ENCODE measurements at places on chromosomes 13 and 19.
A peak's percentile ranks its signal among the peaks of the same experiment; 100 is the strongest.

DNA sequence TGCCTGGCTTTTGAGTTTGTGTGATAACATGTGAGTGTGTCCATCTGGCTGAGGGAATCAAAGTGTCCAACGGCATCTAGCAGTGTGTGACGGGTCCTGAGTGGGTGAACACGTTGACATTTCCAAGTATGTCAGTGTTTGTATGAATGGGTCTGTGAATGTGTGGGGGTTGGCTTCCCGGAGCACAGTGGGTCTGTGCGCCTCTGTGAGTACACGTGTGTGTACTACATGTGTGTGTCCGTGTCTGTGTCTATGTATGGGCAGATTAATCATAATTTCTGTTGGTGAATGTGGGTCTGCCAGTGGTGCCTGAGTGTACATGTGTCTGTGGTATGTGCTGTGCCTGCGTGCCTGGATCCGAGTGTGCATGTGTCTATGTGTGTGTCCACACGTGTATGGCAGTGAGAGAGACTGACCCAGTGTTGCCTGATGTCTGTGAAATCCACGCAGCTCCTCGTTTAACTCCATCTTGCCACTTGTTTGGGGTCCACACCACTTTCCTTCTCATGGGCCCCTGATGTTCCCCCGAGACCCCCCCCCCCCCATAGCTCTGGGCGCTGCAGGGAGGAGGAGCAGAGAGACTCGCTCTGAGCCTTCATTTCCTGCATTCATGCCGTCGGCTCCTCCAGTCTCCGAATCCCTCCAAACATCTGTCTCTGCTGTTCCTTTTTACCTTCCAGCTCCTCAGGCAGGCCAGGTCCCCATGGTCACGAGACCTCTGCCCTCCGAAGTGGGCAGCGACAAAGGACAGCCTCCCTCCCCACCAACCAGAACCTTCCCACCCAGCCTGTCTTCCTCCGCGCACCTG lies 5.3 kb downstream of the CCDC8 start:
- H3K4me3 ChIP-seq: peak overlapping the region; percentile 35
- no peak for DNase-seq
- H3K27ac ChIP-seq: peak overlapping the region; percentile 64
- peaks cover 80% of the 10 kb centered on the region for H3K4me1 ChIP-seq
- no peaks in the 10 kb centered on the region for H3K27me3 ChIP-seq

GRCh38 chr19:12034198-12034597 lies 1.3 kb downstream of the ZNF433 start:
- H3K27me3 ChIP-seq: no peaks in the 10 kb centered on the region
- H3K27ac ChIP-seq: no peak overlapping the region
- no peak for DNase-seq
- peaks cover 30% of the 10 kb centered on the region for H3K4me1 ChIP-seq
- H3K36me3 ChIP-seq: peaks cover 7% of the 10 kb centered on the region

GRCh38 chr19:51694318-51695085 lies 1.4 kb downstream of the SPACA6 start:
- H3K4me3 ChIP-seq: no peak overlapping the region
- H3K27ac ChIP-seq: no peak overlapping the region
- no peak for DNase-seq
- H3K36me3 ChIP-seq: no peaks in the 10 kb centered on the region
- peaks cover 34% of the 10 kb centered on the region for H3K4me1 ChIP-seq
- no peaks in the 10 kb centered on the region for H3K27me3 ChIP-seq

GRCh38 chr19:17475541-17476115 lies 5.3 kb downstream of the SLC27A1 start:
- no peak overlapping the region for H3K4me3 ChIP-seq
- no peak for DNase-seq
- H3K4me1 ChIP-seq: peaks cover 26% of the 10 kb centered on the region
- H3K27ac ChIP-seq: no peak overlapping the region
- no peaks in the 10 kb centered on the region for H3K27me3 ChIP-seq
- no peaks in the 10 kb centered on the region for H3K36me3 ChIP-seq

DNA sequence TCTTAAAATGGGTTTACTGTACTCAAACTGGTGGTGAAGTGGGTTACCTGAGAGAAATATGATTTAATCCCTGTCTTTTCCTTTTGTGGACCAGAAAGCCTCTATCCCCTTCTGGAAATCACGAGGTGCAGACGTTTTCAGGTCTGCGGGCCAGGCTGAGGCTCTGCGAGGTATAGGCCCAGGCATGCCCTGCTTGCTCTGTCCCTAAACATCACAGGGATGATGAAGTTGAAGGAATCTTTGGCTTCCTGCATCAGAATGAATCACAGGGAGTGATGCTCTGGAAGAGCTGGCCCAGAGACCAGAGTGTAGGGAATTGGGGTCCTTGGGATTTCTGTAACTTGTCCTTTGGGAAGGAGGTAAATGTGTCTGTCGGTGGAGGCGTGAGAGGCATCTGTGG lies 18.4 kb upstream of the CHST8 start:
- H3K4me3 ChIP-seq: no peak overlapping the region
- H3K4me1 ChIP-seq: no peaks in the 10 kb centered on the region
- no peak for DNase-seq
- H3K36me3 ChIP-seq: no peaks in the 10 kb centered on the region

DNA sequence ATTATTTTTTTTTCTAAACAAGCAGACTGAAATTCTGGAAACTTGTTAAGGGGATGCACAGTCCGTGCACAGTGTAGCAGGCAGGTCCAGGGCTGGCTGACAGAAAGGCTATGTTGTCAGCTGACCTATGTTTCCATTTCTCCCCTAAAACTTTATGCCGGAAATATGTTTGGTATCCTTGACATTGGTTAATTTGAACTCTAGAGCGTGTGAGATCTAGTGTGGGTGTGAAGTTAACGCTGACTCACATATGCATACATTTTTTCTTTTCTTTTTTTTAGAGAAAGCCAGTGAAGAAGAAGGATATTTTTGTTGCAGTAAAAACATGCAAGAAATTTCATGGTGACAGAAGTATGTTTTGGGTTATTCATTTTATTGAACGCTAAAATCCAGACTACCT lies 76.6 kb downstream of the B3GLCT start:
- no peaks in the 10 kb centered on the region for H3K4me1 ChIP-seq
- no peak overlapping the region for H3K27ac ChIP-seq
- H3K36me3 ChIP-seq: no peaks in the 10 kb centered on the region
- no peak overlapping the region for H3K4me3 ChIP-seq
- no peak for DNase-seq
